ENCODE measurements at places on chromosomes 7 and 10.
A peak's percentile ranks its signal among the peaks of the same experiment; 100 is the strongest.

DNA sequence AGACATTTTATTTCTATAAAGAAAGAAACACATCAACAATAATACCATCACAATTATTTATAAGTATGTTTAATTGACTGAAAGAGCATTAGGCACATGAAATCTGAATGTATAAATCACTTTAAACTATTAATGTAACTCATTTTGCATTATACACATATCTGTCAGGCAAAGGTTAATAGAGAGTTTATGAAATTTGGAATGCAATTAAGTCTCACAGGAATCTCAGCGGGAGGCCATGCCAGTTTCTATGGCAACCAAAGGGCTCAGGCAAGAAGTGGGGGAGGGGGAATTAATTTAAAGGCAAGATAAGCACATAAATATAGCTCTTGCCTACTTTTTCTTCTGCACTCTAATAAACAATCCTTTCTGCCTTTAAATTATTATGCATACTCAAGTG, 152.6 kb downstream of the SLC16A9 start:
- DNase-seq = no peak

DNA sequence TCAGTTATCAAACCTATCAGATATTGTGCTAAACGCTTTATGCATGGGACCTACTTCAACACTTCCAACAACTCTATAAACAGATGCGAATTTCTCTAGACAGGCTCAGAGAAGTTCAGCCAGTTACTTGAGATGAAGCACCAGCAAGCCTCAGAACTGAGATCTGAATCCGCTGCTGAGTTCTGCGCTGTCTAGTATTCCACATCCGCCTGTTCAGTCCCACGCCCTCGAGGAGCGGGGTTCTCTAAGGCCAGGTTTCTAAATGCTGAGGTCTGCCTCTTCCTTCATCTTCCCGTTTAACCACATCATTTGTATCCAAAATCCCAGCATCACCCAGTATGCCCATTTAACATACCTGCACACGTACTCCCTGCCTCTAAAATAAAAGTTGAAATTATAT, 297.8 kb upstream of the ZNF32 start:
- no peak for DNase-seq

DNA sequence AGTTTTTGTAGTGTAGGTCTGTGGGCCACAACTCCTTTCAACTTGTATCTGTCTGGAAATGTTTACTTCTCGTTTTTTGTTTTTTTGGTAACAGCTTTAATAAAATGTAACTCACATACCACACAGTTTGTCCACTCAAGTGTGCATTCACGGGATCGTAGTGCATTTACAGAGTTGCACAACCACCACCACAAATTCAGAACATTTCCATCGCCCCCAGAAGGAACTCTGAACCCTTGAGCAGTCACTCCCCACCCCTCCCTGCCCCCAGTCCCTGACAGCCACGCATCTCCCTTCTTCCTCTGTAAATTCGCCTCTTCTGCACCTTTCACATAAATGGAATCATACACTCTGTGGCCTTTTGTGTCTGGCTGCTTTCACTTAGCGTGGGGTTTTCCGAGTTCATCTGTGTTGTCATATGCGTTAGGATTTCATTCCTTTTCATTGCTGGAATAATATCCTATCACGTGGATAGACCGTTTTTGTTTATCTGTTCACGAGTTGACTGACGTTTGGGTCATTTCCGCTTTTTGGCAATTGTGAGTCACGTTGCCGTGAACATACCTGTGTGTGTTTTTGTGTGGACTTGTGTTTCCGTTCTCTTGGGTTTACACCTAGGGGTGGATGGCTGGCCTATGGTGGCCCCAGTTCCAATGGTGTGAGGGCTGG, 10.3 kb downstream of the JAKMIP3 start:
- no peak for DNase-seq

- DNase-seq = peak; percentile 27
Measured at GRCh38 chr7:30027065-30027456, 559 bp upstream of the FKBP14 start.

- no peak for DNase-seq
Measured at GRCh38 chr10:44801383-44802327, 109.5 kb upstream of the TMEM72 start.

DNA sequence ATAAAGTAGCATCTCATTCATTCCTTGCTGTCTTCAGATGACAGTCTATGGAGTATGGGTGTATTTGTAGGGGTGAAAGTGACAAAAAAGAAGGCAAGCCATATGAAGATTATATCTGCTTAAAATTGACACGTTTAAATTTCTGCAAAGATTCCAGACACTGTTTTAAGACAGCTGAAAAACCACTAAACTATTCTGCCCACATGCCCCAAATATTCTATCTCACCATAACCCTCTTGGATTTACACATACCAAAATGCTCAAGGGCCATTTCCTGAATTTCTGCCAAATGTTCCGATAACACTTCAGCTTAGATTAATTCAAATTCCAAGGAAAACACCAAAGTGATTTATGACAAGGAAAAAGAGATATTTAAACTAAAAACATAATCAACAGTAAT, 99.9 kb upstream of the IL6 start:
- no peak for DNase-seq

Data from CD4-positive, alpha-beta T cell treated with Interleukin-15 for 1 hour (primary cell).